Pulmonary artery endothelial cell (primary cell): ENCODE measurements at places on chromosomes 2 and 18.

GRCh38 chr2:238525990-238526389, 99.3 kb downstream of the ASB1 start:
- no peak for DNase-seq

DNA sequence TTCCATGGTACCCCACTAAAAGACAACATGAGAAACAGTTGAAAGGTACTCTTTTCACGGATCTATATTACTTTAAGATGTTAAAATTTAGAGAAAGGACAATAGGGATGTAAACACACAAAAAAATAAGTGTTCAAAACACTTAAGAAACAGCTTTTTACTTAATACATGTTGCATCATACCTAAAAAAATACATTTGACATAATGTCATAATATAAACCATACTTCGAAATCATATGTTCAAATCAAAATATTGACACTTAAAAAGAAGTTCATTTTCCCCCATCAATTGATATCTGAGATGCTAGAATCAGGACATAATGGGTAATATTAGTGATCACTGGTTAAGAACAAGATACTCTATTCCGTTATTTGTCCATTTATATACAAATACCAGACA, 124.9 kb downstream of the GRB14 start:
- no peak for DNase-seq

DNA sequence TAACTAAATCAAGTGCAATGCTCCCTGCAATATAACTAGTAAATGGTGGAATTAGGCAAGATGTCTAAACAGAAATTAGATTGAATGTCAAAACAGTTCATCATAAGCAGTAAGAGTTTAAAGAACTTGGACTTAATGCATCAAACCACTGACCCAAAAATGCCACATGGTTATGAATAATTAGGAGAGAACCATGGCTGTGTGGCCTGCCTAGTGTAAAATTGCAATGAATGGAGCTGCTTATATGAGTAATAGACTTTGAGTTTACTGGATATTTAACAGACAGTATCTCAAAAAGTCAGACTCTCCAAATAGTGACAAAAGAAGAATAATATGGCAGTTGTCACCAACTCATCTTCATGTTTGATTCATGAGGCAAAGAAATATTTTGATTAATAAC, 101.6 kb upstream of the COL5A2 start:
- no peak for DNase-seq

GRCh38 chr2:38533757-38534545, 68.8 kb downstream of the HNRNPLL start:
- DNase-seq: no peak

GRCh38 chr2:47520302-47520630, 117.3 kb downstream of the MSH2 start:
- DNase-seq: no peak

DNA sequence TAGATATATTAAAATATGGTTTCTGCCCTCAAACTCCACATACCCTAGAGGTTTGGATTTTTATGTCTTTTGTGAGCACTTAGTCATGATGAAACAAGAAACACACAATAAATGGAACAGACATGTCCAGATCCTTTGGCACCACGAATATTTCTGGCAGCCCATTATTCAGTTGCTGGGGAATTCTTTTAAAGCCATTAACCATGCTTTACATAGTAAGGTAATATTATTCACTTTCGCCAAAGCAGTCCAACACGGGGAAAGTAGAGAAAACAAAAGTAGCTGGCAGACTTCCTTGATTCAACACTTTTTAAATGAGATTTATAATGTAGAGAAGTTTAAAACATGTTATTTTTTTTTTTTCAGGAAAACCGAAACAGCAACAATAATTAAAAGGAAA, 235.4 kb downstream of the PIEZO2 start:
- no peak for DNase-seq

GRCh38 chr2:228602288-228602687, 420.8 kb upstream of the SPHKAP start:
- DNase-seq: no peak

GRCh38 chr2:237639052-237639835, 11.9 kb downstream of the LRRFIP1 start:
- no peak for DNase-seq

- no peak for DNase-seq
Observed at GRCh38 chr2:182946958-182947369, 80.5 kb upstream of the FRZB start.

GRCh38 chr2:187826023-187826422, 271.8 kb upstream of the TFPI start:
- no peak for DNase-seq

GRCh38 chr2:25375371-25375988, 33.8 kb upstream of the DNMT3A start:
- DNase-seq: no peak
